ENCODE measurements at places on chromosomes 11 and 22.

GRCh38 chr11:128941110-128941509 lies 1.6 kb downstream of the TP53AIP1 start:
- DNase-seq, result no peak

DNA sequence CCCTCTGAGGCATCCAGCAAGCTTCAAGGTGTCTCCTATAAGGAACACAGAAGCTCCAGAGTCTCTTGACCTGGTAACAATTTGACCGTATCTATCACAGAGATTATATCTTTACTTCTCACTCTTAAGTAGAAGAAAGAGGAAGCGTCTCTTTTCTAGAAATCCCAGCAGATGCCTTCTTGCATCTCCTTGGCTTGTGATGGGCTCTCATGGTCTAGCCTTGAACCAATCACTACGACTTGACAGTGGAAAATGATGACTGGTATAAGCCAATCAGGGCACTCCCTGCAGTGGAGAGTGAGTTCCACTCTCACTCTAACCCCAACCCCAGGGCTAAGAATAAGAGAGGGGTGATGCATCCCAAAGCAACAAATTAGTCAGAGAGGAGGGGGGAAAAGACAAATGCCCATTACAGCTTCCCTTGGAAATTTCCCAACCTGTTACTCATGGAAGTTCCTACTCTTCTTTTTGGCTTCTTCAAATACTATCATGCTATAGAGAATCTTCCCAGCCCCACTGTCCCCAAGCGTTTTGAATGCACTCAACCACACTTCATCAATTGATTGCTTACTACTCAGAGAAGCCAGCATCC lies 293.5 kb downstream of the MN1 start:
- DNase-seq, result no peak

DNA sequence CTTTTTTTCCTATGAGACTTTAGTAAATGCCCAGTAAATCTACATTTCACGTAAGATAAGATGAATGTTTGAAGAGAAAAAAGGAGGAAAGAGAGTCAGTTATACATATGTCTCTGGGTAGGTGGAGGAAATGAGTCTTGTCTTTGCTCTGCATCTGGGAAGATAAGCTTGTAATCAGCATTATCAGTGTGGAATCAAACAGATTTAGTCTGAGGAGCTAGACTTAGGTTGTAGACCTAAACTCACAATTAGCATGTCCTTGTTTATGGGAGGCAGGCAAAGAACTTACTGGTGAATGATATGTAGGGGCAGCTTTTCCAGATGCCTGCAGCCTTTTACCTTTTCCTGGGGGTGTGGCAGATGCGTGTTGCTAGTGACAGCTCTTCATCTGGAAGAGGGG lies 962.3 kb downstream of the TBC1D22A start:
- no peak for DNase-seq

- no peak for DNase-seq
Observed at GRCh38 chr11:6941970-6942369, 15.7 kb downstream of the ZNF215 start.

DNA sequence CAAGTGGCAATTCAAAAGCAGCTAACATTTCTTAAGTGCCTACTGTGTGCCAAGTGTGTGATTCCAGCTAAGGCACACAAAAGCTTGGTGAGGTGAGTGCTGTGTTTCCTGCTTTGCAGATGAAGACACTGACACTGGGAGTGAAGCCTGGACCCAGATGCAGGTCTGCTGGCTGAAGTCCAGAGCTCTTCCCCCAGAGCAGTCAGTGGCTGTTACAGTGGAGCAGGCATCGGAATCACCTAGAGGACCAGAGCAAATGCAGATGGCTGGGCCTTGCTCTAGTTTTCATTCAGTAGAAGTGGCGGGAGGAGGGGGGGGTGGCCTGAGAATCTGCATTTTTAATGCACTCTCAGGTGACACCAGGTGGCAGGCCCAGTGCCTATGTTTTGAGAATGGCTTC lies 342.3 kb downstream of the CADM1 start:
- no peak for DNase-seq

DNA sequence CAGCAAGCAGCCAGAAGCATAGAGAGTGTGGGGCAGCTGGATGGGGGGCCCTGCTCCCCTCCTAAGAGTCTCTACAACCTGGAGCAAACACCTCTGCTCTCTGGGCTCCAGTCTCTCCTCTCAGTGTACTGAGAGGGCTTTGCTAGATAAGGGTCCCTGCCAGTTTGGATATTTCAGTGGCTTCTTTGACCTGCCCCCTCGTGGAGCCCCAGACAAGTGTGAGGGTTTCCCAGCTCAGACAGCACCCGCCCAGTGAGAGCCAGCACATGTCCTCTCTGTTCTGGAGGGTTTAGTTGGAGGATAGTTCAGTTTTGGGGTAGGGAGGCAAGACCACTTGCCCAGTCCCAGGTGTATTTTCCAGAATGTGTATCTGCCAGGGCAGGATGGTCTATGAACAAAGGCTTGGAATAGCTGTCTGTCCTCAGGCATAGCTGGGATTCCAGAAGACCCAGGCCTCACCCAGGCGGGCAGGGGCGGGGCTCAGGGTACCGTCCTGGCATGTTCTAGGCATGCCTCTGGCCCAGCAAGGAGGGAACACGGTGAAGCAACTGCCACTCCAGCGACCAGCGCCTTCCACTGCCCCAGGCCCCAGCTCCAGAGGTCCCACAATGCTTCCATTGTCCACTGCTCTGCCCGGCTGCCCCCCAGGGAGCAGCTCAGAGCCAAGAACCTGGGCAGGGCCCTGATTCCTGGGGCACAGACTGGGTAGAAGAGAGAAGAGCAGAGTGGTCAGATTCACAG lies 7.5 kb upstream of the MICALL1 start:
- DNase-seq, result no peak

GRCh38 chr11:94515398-94515797 lies 3.1 kb downstream of the C11orf97 start:
- DNase-seq, result no peak

- no peak for DNase-seq
Observed at GRCh38 chr22:25404556-25404927, 159.9 kb upstream of the GRK3 start.

- DNase-seq, result no peak
Observed at GRCh38 chr11:86637988-86638387, 34.4 kb downstream of the ME3 start.

- DNase-seq, result no peak
Observed at GRCh38 chr11:70054004-70054403, 24.1 kb upstream of the ANO1 start.
